ENCODE measurements at places on chromosomes 7 and 10.

GRCh38 chr10:112951359-112952281 lies 1.6 kb downstream of the TCF7L2 start:
- no peak for DNase-seq

DNA sequence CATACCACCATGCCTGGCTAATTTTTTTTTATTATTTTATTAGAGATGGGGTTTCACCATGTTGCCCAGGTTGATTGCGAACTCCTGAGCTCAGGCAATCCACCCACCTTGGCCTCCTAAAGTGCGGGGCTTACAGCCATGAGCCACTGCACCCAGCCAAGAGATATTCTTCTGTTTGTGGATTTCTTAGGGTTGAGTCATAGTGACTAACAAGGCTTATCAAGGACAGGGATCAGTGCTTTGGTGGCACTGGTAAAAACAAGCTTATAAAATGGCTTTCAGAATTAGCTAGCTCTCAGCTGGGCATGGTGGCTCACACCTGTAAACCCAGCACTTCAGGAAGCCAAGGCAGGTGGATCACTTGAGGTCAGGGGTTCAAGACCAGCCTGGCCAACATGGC lies 122.4 kb downstream of the ZNF248 start:
- no peak for DNase-seq

GRCh38 chr10:36391405-36391804 lies 734.0 kb upstream of the ANKRD30A start:
- DNase-seq: no peak

DNA sequence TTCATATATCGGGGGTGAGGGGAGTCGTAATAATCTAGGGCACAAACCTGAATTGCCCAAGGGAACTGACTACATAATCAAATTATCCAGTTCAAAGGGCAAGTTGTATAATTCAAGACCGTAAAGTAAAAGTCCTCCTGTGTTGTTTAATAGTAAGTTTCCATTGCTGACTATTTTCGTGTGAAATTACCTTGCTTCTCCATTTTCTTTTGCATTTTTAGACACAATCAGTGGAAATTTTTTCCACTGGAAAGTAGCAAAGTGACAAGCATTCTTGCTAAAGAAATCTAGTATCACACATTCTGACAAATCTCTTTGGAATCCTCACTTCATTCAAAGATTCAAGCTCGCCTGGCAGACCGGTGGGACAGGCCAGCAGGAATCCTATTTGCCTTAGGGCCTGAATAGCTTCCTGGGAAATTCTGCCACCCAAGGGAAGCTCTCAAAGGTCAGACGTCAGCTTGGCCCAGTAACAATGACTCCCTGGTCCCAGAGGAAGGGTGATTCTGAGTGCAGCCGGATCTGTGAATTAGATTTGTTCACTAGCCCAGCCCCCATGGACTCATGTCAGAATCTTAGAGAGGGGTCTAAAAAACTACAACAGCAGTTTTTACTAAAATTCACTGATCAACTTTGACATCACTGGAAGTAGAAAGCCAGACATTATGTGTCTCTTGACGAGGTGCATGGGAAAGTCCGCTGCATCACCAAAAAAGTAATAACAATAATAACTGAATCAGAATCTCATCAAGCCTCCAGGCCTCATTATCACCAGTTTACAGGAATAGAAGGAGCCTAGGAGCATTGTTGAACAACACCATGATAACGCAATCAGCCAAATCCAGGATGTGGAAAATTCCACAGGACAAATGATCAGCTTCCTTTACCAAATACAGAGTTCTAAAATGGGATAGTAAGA lies 161.0 kb downstream of the SKIDA1 start:
- DNase-seq: peak; percentile 50

DNA sequence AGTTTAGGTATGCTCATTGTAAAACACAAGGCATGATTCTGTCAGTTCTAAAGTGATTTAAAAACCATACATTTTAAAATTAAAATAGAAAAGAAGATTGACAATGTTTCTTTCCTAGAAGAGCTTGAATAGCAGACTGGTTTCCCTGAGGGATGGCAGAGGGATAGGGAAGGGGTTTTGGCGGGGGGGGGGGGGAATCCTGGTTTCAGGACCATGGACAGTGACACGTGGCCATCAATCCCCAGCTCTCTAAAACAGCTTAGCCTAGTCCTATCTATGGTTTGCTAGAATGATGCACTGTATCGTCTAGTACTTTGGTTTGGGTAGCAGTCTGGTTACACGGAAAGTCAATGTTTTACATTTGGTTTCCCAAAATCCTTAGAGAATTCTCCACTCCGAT lies 88.7 kb downstream of the PHYHIPL start:
- no peak for DNase-seq

GRCh38 chr7:76225379-76225778 lies 23.7 kb downstream of the SRRM3 start:
- DNase-seq: no peak

DNA sequence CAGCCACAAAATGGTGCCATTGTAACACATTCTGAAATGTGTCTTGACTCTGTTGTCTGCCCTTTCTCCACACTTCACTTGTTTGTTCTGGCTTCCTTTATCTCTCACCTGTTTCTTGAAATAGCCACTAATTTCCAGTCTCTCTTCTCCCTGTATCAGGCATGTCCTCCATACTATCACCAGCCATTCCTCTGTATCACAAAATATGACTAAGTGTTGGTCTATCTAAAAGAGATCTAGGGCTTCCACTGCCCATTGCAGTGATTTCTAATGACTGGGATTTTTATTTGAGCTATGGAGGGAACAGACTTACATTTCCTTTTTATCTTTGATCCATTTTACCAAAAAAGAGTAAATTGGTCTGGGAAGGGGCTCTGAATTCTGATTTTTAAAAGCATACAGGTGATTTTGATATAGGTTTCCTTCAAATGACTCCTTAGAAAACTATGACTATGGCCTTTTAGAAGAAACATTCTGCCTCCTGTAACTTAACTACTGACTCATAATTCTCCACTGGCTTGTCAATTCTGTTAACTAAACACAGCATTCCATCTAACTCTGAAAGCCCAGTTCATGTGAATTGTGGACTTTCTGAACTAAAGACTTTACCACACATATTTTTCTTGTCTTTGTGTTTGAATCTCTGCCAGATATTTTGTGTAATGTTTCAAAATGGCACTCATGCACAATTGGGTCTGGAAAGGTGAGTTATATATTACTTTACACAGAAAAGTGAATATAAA lies 1121.4 kb downstream of the XPNPEP1 start:
- DNase-seq: no peak

DNA sequence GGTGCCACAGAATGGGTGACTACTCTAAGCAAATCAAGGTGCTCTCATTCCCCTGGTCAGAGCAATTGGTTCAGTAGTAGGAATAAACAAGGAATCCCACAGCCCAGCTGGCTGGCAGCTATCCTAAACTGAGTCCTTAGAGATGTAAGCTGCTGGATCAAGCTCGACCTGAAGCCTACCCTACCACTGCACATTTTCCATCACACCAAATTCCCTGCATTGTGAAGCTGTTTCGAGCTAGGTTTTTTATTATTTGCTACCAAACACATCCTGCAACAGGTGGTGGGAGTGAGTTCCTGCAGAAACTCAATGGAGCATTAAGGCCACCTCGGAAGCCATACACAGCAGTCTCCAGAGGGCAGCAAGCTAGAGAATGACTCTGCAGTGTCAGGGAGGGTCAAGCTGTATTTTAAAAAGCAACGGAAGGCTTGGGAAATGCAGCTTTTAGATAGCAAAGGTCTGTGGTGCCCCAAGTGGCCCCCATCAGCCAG lies 33.7 kb upstream of the TNRC18 start:
- no peak for DNase-seq

- no peak for DNase-seq
These were observed 133.7 kb downstream of the FGFR2 start for GRCh38 chr10:121464517-121464916.

- DNase-seq: no peak
These were observed 519.6 kb downstream of the REEP3 start for GRCh38 chr10:64040781-64041180.

GRCh38 chr7:20927976-20928375 lies 141.3 kb upstream of the SP8 start:
- no peak for DNase-seq

DNA sequence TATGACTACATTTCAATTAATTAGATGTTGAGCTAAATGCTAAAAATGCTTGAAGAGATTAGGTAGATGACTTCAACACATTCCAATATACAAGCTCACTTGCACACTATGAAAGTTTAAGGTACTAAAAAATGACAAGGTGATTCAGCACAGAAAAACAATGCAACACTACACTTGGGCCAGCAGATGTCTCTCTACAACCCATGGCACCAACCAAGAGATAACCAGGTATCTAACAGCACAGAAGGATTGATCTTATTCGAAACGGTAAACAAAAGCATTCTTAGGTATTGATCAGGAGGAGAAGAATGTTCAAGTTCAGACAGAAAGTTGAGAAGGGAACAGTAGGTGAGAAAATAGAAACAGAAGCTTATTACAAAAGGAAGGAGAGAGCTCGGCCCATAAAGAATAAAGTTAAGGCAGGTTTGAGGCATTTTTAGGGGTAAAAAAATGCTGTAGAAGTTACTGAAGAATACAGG lies 248.2 kb upstream of the KLF14 start:
- DNase-seq: peak; percentile 18
